Large intestine (tissue), 12 donors: ENCODE measurements at places on chromosomes 13 and 19.

DNA sequence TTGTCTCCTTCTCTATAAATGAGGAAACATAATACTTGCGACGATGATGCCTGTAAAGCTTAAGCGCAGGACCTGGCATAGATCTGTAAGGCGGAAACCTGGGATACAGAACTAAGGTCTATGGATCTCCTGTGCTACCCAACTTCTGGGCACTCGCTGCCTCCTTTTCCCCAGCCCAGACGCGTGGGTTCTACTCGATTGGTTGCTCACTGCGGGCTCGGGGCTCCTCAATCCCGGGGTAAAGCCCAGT, 615 bp upstream of the PSMC4 start:
- no peak for DNase-seq

- DNase-seq, result peak; percentile 50
Measured at GRCh38 chr19:18868380-18869022, 27.5 kb downstream of the CERS1 start.

DNA sequence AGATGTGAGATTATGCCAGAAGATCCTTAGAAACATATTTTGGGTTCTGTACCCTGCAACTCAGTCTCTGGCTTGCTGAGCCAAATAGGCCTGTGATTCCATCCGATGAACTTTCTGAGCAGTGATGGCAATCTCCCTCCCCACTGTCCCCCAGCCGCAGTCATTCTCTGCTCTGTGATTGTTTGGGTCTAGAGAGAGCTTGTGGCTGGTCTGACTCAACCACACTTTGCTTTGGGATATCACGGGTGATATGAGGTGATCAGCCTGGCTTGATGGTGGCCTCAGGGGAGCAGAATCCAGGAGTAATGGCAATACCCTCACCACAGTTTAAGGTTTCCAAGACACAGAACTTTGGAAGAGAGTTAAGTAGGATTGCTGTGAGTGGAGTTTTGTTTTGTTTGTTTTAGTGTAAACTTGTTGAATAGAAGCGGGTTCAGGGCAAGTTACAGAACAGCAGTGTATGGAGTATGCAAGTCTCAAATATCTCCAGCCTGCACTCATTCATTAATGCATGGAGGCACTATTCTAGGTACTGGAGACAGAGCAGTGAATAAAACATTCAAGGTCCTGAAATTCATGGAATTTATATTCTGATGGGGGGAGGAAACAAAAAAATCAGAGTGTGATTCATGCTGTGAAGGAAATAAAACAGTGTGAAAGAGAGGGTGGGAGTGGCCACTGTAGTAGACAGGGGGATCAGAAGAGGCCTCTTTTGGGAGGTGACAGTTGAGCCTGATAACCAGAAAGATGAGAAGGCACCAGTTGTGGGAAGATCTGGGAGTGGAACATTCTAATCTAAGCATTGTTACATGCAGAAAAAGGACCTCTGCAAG, 5.3 kb downstream of the SAMD4B start:
- no peak for DNase-seq

GRCh38 chr19:41456342-41456918, 13.5 kb downstream of the ERICH4 start:
- no peak for DNase-seq
